ENCODE measurements at places on chromosomes 7 and 10.

GRCh38 chr7:46239846-46240245 is 318.8 kb upstream of the IGFBP3 start:
- DNase-seq: no peak

- DNase-seq: peak; percentile 18
Observed at GRCh38 chr7:30074422-30075030, 46.3 kb downstream of the PLEKHA8 start.

GRCh38 chr10:22344781-22345300 is 455 bp upstream of the SPAG6 start:
- DNase-seq: no peak

- DNase-seq: no peak
Observed at GRCh38 chr7:74582447-74583039, 75.0 kb upstream of the GTF2I start.

DNA sequence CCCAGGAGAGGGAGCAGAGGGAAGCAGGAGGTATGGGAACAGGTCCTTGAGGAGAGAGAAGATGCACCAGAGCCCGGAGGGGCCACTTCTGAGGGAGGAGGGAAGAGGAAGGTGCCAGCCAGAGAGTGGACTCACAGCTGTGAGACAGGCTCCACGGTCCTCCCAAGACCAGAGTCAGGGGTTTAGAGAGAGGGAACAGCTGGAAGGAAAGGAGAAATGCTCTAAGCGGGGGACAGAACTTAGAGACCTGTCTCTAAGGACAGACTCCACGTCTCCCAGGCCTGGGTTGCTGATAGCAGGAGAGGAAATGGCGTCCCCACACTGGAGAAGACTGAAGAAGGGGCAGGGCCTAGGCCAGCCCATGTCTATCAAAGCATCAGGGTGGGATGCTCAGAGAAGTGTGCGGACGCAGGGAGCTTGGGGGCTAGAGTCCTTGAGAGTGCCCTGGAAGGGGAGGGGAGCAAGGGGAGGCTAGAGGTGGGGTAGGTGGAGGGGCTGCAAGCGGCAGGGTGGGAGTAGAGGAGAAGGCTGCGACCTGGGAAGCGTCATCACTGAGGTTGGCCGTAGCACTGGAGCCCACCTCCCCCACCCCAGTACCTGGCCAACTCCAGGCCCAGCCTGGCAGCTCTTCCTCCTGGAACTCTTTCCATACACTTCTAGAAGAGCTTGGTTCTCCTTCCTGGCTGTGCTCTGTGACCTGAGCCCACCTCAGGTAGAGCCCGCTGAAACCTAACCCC is 25.6 kb upstream of the GRID1 start:
- no peak for DNase-seq

GRCh38 chr10:1197384-1197783 is 141.2 kb downstream of the WDR37 start:
- DNase-seq: no peak

DNA sequence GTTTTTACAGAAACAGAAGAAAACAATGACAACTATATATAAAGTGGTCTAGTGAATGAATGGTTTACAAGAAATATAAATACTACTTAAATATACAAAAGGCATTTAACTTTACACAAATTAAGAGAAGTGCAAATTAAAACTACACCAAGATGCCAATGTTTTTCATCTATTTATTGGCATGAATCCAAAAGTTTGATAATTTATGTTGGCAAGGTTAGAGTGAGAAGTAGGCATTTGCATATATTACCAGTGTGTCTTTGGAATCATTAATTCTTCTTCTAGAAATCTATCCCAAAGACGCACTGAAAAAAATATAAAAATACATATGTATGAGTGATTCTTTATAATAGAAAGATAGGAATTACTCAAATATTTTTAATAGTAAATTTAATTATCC is 457.4 kb downstream of the MDFIC start:
- no peak for DNase-seq

- no peak for DNase-seq
Observed at GRCh38 chr7:97024209-97025129, at the start of gene DLX5. Gene DLX5, minus strand, starts transcription at chr7:97024831. Its CDS starts 208 bp downstream, at chr7:97024623.

- peak; percentile 30 for DNase-seq
Observed at GRCh38 chr10:13717936-13718772, 131.4 kb downstream of the PRPF18 start.

DNA sequence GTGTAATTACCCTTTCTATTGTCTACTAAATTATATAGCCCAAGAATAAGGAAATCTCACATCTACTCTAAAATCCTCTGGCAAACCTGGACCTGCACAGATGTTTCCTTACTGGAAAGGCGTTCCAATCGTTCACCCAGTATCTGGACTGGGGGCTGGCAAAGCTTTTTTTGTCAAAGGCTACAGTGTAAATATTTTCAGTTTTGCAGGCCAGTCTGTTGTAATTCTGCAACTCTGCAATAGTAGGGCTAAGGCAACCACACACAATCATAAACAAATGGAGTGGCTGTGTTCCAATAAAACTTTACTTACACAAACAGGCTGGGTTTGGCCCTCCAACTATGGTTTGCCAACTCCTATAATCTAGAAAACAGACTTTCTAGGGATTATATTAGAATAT is 56.2 kb downstream of the GLI3 start:
- no peak for DNase-seq

- no peak for DNase-seq
Observed at GRCh38 chr7:155312633-155313032, 15.0 kb downstream of the INSIG1 start.

DNA sequence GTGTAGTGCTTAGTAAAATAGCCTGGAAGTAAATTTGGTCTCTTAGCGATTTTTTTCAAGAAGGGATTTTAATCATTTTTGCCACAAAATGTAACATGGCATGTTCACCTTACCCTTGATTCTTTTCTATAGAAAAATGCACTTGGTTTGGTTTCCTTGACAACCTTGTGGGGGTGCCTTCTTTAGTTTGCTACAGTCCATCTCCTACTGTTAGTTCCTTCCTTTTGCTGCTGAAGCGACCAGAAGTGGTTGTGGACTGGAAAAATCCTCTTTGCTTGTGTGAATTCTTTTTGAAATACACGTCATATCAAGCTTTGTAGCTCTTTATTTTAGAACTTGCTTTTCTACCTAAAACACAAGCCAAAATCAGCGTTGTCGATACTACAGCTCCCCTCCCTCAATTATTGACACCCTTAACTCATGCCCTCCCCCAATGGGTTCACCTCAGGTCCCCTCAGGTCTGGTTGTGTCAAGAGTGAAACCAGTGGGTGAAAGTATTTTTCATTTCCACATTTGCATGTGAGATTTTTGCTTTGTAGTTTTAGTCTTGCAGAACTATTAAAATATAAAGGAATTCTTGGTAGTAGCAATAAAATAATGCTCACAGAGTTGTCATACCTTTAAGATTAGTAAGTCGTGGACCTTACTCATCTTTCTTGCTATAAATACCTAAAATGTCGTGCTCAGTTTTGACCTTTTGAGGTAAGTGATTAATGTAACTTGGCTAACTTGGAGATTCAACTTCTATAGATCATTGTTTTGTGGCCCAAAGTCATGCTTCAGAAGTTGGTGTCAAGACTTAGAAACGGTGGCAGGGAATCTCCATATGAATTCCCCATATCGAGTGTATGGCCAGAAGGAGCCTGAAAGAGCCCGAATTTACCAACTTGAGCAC is 1.5 kb downstream of the ACTR3B start:
- peak; percentile 3 for DNase-seq

Data from activated CD4-positive, alpha-beta T cell treated with anti-CD3 and anti-CD28 coated beads, Interleukin-2, amount 50 U/mL, for 16 hours (primary cell).